ENCODE measurements at places on chromosomes 5 and 9. TPM values are rescaled to one million over a fixed set of nuclear protein-coding genes. Genes with fewer than 3 reads are reported as not detected.

GRCh38 chr5:120092649-120093048 is 371.5 kb upstream of the PRR16 start:
- no peak for DNase-seq

- DNase-seq: no peak
Measured at GRCh38 chr5:121737120-121737519, 114.6 kb upstream of the FTMT start.

GRCh38 chr9:17970277-17970676 is 391.4 kb downstream of the SH3GL2 start:
- no peak for DNase-seq

- no peak for DNase-seq
Measured at GRCh38 chr5:38537505-38537904, 18.9 kb downstream of the LIFR start.

- no peak for DNase-seq
Measured at GRCh38 chr5:36438765-36439561, 137.3 kb upstream of the RANBP3L start.

DNA sequence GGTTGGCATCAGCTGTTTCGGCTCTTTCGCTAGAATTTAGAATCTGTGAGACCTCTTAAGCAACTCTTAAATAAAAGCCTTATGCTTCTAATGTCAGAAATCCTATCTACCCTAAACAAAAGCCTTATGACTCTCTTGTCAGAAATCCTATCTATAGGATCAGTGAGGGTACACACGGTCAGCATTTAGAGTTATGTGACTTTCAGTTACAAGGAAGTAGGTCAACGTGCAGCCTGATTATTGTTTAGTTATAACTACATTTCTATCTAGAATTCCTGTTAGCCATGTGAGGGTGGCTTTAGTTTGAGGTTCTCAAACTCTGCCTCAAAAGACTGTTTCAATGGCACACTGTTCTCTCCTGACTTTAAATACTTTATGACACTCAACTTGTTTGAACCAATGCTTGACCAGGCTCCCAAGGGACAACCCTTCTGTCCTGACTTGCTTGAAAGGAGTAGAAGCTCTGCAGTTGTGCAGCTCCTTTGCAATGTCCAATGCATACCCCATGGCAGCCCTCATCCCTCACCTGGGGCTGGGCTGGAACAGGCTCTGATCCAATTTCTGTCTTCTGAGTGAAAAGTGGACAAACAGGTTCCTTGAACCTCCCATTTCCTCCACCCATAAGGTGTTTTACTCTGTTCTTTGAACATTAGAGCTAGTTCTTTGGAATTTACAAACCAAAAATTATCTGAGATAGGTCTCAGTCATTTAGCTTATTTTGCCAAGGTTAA is 251.6 kb upstream of the PIK3R1 start:
- DNase-seq: no peak

GRCh38 chr9:112945620-112946208 is 55.0 kb upstream of the SLC46A2 start:
- no peak for DNase-seq

DNA sequence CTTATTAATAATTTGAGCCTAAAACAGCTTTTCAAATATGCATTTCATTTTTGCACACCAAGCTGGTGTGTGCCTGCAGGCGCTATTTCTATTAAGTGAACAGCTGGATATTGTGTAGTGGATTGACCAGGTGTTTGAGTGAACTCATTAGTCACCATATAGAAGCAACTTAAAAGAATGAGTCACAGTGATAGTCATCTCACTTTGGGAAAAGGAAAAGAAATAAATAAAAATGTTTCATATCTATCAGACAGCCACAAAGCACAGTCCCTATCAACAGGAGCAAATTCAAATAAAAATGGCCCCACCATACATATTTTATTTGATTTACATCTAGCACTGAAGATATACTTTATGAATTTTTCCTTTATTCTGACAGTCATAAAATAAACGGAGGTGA is 456.5 kb upstream of the CDH9 start:
- DNase-seq: no peak

- DNase-seq: no peak
Measured at GRCh38 chr5:31755676-31756230, 116.8 kb downstream of the PDZD2 start.

- no peak for DNase-seq
Measured at GRCh38 chr5:125251703-125252102, 505.3 kb upstream of the ZNF608 start.

GRCh38 chr9:137141050-137141810 is 2.3 kb downstream of the GRIN1 start:
- DNase-seq: no peak

DNA sequence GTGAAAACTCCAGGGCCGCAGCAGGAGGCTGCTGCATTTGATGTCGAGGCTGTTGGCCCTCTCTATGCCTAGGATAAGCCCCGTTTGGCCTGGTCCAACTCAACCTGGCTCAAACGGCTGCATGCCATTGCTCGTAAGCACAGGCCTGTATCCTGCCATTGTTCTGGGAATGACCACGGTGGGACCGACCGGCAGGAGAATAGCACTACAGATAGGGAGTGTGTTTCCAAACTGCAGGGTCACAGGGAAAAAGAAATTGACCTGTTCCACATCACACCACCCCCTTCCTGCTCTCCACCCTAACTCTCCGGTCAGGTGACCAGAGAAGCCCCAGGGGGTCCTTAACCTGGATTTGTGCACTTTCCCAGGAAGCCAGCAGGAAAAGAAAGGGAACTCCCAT is 278.7 kb upstream of the KLF4 start:
- DNase-seq: no peak

DNA sequence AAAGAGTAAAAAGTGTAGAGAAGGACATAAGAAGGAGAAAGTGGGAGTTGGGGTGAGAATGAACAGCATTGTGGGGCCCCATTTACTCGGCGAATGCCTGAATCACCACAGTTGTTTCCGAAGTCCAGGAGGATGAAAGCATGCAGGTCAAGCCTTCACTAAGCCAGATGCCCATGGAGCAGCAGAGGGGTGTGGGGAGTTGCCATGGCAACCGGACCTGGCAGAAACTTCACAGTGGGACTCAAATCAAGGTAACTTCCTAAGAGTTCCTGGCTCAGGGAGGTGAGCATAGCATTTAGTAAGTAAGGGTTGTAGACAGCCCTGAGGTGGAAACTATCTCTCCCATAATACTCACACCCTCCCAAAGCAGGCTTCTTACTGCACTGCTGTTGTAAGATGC is 357.1 kb downstream of the TRIM32 start:
- DNase-seq: no peak

DNA sequence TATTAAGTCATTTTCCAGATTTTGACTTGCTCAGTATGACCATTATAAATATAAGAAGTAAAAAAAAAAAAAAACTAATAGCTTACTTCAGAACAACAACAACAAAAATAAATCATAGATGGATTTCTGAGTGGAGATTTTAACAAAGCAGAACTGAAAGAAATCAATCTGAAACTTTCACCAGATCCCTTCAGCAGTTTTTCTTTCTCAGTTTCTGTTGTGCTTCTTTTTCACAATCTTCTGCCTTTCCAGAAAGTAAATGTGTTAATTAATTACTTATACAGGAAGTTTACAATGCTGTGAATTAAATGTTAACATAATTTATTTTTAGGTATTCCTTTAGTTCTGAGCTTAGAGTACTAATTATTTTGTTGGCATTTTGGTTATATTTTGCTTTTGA is 73.5 kb downstream of the CHSY3 start:
- no peak for DNase-seq

- DNase-seq: no peak
Measured at GRCh38 chr5:156677963-156678362, 172.1 kb upstream of the PPP1R2B start.

CCDC183 gene
- 2.8 TPM for total RNA-seq

IFNE gene
- 0.96 TPM for total RNA-seq

PCDHA9 gene
- total RNA-seq: not detected

MOB3B gene
- total RNA-seq: 1.2 TPM

MCTP1 gene
- 0.44 TPM for total RNA-seq
